Renal pelvis (tissue), 12 donors: ENCODE measurements at places on chromosomes 13 and 19. TPM values are rescaled to one million over a fixed set of nuclear protein-coding genes. Genes with fewer than 3 reads are reported as not detected.

Gene LIM2
- polyA plus RNA-seq, result 0.60 TPM

Gene CDX2
- not detected for polyA plus RNA-seq

Gene PSG1
- polyA plus RNA-seq, result 0.07 TPM

Gene ADAMTSL5
- 1.4 TPM for polyA plus RNA-seq

Gene KLF12
- polyA plus RNA-seq, result 22.4 TPM

Gene FPR3
- polyA plus RNA-seq, result 0.46 TPM

Gene ERFL
- not detected for polyA plus RNA-seq

Gene NCAN
- polyA plus RNA-seq, result not detected

Gene PROSER3
- 26.2 TPM for polyA plus RNA-seq

Gene LILRA2
- 1.1 TPM for polyA plus RNA-seq

Gene APOC4
- 0.35 TPM for polyA plus RNA-seq

Gene BICRA
- 17.1 TPM for polyA plus RNA-seq

- DNase-seq, result no peak
Observed at GRCh38 chr13:41562083-41562482, 104.7 kb downstream of the RGCC start.

DNA sequence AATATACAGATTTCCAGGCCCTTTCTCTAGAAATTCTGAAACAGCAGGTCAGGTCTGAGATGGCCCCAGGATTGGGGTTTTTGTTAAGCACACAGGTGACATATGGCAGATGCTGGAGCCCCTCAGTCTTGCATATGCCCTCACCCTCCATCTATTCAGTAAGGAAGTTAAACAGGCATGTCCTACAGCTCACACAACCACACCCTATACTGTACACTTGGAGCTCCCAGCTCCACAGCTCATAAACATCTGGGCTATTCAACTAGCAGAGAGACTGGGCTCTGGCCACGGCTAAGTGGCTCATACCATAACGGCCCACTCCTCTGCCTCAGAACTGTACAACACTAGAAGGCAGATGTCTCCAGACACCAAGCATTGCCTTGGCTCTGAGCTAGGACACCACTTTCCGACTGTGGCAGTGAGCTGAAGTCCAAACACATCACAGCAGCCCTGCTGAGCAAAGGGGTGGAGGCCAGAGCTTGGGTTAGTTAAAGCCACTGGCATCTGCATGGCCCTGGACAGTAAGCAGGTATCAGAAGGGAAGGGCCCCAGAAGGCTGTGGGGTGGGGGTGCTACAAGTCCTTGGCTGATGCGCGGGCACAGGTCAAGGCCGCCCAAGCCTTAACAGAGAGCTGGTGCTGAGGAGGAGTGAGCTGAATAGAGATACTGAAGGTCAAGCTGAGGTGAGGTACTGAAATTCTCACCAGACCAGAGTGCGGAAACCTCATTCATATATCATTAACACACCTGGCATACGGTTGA is 79.1 kb downstream of the ABCC4 start:
- DNase-seq, result no peak

GRCh38 chr13:44305286-44305685 is 68.3 kb upstream of the SERP2 start:
- no peak for DNase-seq

GRCh38 chr13:89267734-89268133 is 1596.6 kb downstream of the SLITRK5 start:
- no peak for DNase-seq

DNA sequence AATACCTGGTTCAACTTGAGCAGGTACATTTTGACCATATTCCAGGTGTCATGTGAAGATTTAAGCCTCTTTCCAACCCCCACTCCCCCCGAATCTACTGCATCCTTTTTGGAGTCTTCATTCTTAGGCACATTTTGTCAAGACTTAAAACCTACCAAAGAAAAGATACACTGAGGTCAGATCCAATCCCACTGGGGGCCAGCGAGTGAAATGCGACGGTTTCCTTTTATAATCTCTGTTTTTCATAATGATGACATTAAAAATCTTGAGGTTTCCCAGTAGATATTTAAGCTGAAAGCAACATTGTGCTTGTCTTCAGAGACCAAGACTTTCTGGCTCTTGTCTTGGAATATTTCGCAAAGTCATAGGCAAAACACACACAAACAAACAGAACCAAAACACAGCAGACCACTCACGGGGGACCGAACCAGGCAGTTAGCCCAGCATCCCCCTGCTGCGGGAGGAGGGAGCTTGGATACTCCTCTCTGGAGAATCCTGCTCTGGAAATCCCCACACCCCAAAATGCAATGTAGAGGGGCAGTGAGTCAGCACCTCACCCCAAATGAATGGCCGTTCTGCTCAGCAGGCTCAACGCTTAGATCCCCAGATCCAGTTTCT is 506 bp upstream of the GAS6 start:
- no peak for DNase-seq

DNA sequence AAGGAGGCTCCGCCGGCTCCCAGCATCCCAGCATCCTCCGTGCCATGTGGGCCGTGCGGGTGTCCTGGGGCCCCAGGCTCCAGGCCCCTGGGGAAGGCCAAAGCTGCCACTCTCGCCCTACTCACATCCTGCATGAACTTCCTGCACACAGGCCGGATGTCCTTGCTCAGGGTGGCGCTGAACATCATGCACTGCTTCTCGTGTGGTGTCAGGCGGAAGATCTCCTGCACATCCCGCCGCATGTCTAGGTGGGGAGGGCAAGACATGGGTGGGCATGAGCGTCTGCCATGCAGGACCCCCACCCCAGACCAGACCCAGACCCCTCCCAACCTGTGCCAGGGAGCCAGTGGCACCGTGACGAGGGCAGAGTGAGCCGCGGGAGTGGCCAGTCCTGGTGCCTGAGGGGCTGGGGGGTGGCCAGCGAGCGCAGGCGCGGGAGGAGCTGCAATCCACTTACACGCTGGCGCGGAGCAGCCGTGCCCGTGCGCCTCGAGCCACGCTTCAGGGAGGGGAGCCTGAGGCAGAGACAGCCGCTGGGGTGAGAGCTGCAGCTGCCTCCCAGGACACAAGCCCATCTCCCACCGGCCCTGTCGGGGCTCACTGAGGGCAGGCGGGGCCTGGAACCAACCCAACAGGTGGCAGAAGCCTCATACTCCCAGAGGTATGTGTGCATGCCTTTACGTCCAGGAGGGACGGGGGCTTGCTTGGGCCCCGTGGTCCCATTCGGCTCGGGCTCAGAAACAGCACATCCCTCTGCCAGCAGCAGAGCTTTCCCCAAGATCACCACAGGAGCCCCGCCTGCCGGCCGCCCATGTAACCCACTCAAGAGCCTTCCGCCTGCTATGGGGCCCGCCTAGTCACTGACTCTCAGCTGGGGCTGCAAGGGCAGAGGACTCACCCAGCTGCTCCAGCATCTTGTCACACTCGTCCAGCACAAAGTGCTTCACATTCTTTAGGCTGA is 8.8 kb downstream of the DDX39A start:
- no peak for DNase-seq

DNA sequence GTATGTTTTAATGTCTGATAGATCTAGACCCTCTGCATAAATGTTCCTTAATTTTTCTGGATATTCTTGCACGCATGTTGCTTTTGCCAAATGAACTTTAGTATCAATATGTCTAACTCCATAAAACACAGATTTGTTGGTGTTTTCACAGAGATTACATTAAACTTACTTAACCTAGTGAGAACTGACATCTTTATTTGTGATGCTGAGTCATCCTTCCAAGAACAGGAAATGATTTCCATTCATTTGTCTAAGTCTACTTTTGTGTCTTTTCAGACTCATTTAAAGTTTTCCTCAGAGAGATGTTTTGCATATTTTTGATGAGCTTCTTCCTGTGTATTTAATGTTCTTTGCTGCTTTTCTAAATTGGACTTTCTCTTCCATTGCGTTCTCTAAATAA is 184.0 kb downstream of the SLC7A1 start:
- no peak for DNase-seq

DNA sequence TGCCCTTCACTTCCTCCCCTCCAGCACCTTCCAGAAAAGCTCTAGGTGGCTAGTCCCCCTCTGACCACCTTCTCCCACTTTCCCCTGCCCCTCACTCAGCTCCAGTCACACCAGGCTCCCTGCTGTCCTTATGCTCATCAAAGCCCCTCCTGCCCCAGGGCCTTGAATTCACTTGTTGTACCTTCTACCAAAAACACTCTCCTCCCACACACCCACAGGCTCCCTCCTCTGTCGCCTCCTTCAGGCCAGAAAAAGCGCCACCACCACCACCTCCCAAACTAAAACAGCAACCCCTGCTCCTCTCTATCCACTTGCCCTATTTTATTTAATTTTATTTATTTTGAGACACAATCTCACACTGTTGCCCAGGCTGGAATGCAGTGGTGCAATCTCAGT is 4.8 kb upstream of the CEACAM16 start:
- DNase-seq, result no peak

DNA sequence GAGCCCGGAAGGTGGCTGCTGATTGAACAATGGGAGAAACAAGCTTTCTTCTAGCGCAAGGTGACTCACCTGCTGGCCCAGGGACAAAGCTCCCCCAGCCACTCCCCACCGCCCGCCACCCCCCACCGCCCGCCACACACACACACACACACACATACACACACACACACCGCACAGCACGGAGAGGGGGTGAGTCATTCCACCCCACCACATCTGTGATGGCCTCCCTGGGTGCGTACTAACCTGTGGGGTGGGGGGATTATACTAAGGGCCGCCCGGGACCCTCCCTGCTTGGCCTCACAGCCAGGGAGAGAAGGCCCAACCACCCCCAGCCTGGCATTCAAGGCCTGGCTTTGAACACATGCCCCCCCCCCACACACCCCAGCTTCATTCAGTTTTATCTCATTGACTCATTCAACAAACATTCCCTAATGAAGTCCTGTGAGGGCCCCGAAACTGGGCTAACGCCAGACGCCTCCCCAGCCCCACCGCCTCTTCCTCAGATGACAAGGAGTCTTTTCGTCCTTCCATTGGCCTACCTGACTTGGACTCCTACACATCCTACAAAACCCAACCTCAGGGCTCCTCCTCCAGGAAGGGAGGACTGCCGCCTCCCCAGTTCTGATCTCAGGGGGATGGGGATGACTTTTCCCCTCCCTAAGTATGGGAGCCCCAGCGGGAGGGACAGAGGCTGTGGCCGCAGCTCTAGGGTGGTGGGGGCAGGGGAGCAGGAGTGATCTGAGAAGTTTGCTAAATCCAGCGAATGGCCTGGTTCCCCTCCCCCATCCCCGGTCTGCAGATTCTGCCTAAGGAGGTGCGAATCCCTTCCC is 5.8 kb upstream of the ONECUT3 start:
- no peak for DNase-seq

- DNase-seq, result no peak
Observed at GRCh38 chr13:69660155-69660554, 447.5 kb upstream of the ATXN8OS start.

- DNase-seq, result no peak
Observed at GRCh38 chr19:33208371-33208895, 14.3 kb downstream of the LRP3 start.

- DNase-seq, result no peak
Observed at GRCh38 chr13:112854321-112854720, 114.7 kb upstream of the MCF2L start.

- DNase-seq, result peak; percentile 21
Observed at GRCh38 chr19:52936151-52936953, 13.1 kb upstream of the ZNF888 start.

GRCh38 chr19:7112675-7113074 is 43.2 kb downstream of the ZNF557 start:
- no peak for DNase-seq

DNA sequence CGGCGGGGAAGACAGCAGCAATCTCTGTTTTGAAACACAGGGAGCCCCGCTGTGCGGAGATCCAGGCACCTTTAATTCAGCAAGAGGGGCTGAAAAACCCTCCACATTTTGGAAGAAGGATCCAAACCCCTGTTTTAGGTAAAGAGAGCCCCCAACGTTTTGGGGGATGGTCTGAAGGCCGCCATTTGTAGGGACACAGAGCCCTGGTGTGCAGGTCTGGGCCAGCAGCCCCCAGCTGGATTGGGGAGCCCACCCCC is 3.5 kb upstream of the HOOK2 start:
- no peak for DNase-seq

GRCh38 chr13:26941345-26942174 is 181.0 kb upstream of the GPR12 start:
- no peak for DNase-seq

DNA sequence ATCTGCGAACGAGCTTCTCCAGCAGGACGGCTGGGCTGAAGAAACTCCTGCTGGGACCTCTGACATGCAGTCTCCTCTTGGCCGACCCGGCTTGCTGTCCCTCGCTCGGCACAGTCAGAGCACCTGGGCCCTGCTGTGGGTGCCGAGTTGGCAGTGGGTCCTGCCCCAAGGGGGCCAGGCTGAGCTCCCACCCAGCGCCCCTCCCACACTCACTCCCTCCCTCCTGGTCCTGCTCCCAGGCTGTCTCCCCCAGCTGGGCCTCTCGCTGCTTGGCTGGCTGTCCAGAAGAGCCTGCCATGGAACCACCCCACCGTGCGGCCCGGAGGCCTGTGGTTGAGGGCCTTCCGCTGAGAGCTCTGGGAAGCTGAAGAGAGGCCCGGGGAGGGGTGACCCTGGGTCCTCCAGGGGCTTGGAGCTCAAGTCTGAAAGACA is 6.0 kb downstream of the AKT2 start:
- DNase-seq, result peak; percentile 63

DNA sequence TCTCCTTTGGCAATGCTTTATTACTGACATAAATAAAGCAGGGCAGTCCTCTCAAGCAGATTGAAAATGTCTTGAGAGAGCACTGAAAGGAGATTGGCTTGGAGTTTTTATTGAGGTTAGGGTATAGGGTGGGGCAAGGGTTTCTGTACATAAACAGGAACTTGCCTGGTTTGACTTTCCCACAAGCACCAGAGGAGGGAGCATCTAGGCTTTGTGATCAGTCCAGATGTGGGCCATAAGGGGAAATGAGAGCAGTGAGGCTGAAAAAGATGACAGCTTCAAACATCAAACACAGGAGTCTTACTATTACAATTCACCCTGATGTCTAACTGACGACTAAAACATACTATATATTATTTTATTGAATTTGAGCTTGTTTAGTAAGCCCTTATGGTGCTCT is 260.9 kb downstream of the MTUS2 start:
- DNase-seq, result no peak

GRCh38 chr19:50745221-50745620 is 22.1 kb downstream of the CLEC11A start:
- no peak for DNase-seq

- DNase-seq, result no peak
Observed at GRCh38 chr19:7877249-7877836, 3.2 kb upstream of the PRR36 start.

- DNase-seq, result no peak
Observed at GRCh38 chr13:93769607-93770006, 543.0 kb downstream of the GPC6 start.

DNA sequence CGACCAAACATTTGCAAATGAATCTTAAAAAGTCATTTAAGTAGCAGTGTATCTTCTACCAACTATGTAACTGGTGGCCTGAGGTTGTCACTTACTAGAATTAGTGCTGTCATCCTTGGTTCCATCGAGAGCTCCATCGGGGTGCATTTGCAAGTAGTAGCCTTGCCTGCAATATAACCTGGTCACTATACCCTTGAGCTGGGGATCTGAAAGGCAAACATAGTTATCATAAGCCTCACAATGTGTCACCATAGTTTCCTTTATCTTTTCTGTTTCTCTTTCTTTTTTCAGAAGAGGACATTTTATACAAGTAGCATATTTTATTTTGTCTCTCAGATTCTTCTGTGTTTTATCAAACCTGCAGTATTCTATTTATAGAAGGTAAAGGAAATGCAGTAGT is 422.6 kb downstream of the ITGBL1 start:
- DNase-seq, result no peak
